ENCODE measurements at places on chromosomes 7 and 10.

- no peak for DNase-seq
Observed at GRCh38 chr7:29866490-29866930, 60.2 kb downstream of the WIPF3 start.

DNA sequence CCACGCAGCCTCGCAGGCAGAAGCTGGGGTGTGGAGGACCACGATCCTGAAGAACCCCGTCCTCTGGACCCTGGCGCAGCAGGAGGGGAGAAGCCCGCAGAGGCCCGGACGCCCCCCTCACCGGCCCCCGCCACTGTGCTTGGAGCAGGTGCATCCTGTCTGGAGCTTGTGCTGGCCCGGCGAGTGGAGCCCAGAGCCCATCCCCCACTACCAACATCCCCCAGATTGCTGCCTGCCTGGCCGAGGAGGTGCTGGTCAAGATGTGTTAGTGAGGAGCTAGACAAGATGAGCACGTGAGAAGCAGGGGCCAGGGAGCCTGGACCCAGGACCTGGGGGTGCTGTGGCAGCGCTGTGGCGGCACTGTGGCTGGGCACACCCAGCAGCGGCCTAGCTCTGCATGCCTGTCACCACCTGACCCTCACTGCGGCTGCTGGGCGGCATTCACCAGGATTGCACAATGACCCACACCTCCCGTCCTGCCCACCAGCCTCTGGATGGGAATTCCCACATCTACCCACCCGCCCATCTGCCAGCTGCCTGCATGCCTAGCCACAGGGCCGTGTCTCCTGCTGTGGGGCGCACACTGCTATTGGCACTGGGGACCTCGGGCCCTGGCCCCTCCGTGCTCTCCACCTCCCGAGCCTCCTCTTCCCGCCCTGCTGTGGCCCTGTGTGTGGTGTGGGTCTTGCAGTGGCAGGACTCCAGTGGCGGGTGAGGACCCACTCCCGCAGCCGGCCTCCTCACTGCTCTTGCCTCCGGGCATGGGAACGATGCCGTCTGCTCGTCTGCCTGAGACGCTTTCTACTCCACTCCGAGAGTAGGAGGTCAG is 11.8 kb downstream of the GPR146 start:
- DNase-seq, result no peak

GRCh38 chr10:84293574-84294016 is 34.8 kb upstream of the CCSER2 start:
- no peak for DNase-seq

DNA sequence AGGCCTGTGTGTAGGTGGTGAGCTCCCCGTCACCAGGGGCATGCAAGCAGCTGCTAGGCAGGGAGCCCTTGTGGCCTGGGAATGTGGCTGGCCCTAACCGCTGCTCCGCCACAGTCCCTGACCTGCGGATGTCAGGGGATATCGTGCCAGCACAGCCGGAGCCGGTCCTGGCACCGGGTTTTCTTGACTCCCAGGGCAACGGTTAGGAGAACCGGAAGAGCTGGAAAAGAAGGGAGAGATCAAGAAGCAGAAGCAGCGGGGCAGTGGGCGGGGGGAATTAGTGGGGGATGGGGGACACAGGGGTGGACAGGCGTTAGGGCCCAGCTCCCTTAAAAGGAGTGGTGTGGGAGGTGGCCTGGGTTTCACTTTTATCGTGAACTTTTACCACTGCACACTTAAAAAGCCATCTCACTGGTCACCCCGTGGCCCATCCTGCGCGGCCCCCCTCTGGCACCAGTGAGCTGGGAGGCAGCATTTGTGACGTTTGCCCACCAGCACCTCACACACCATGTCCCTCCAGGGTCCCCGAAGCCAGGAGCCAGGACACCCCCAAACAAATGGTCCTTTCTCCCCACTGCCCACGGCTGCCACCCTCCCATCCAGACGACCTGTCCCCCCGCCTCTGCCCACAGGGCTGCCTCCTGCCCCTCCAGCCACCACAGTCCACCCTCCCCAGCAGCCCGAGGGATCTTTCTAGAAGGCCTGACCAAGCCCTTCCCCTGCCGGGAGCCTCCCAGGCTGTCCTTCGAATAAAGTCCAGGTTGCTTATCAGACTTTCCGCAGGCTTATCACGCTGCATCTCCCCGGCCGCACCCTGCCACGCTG is 1.8 kb upstream of the MICALL2 start:
- DNase-seq, result no peak

DNA sequence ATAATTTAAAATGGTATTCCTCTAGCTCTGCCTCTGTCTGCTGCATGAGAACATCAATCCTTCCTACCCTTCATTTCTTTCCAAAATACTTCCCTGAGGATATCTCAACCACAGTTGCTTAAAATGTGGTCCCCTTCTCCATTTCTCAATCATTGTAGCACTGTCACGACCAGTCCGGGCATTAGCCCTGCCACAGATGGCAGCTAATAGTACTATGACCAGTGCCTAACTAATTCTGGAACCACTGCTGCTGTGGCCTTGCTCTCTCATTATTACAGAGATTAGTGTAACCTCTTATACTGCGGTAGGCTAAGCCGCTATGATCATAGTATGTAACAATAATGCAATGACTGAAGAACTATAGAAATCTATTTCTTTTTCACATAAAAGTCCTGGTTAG is 66.0 kb downstream of the REEP3 start:
- no peak for DNase-seq

DNA sequence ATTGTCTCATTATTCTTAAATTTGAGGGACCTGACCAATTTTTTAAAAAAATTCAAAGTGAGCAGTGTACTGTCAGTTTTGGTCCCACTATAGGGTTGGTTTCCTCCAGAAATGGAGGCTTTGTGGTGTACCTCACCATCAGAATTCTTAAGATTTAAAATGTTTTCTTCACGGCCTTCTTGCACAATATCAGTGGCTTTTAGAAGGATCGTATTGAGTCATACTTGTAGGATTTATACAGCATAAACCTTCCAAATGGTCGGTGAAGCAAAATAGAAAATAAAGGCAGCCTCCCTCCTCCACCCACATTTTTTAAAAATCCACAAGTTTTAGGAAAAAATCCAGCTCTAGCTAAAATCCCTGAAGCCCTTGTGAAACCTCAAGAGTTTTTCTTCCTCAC is 126.4 kb downstream of the RNLS start:
- DNase-seq, result no peak

- no peak for DNase-seq
Observed at GRCh38 chr10:130335336-130335735, 199.1 kb downstream of the GLRX3 start.

DNA sequence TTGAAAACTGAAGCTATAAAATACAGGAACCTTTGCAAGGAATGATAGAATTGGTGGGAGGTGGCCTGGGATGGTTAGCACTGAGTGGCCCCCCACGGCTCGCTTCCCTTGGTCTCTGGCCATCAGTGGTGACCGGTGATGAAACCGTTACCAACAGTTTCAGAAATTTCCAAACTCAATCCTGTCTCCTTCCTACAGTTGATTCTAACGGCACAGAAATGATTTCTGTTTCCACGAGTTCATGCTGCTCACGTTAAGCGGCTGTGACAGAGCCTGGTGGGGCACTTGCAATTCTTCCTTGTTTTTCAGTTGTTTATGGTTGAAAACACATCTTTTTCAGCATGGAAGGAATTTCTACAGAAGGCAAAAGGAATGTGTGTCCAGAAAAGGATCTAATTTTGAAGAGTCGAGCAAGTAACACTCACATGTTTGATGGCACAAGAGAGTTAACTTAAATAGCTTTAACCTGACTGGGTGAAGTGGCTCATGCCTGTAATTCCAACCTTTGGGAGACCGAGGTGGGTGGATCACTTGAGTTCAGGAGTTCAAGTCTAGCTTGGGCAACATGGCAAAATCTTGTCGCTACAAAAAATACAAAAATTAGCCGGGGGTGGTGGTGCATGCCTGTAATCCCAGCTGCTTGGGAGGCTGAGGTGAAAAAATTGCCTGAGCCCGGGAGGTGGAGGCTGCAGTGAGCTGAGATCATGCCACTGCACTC is 100.1 kb downstream of the DNAJB6 start:
- DNase-seq, result no peak

DNA sequence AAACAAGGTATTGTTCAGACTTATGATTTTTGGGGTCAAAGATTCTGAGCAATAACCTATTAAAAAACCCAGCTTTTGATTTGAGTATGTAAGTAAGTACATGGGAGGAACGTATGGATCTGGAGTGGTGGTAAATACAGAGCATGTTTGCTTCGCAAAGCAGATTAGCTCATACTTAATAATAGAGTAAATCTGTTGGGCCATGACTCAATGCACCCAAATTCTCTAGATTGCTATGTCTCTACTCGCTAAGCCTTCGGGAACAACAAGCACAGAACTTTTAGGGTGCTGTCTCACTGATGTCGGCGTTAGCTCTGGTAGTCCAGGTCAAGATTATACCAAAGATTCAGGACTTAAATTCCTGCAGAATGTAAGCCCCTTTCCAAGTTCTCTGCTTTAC is 807 bp upstream of the MINPP1 start:
- DNase-seq, result no peak

DNA sequence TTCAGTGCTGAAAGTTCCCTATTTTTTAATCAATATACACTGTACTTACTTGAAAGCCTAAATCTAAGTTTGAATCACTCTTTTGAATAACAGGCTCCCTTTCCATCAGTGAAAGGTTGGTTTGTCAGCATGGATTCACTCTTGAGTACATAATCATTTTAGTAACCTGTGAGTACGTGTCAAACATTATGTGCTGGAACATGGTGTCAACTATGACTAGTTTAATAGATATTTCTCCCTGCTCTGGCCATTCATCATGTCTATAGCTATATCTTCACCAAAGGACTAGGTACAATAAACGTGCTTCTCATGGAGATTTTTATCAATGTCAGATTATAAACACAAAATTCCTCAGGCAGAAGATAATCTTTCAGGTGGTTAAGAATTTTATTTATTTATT is 61.7 kb upstream of the MDFIC start:
- DNase-seq, result no peak

DNA sequence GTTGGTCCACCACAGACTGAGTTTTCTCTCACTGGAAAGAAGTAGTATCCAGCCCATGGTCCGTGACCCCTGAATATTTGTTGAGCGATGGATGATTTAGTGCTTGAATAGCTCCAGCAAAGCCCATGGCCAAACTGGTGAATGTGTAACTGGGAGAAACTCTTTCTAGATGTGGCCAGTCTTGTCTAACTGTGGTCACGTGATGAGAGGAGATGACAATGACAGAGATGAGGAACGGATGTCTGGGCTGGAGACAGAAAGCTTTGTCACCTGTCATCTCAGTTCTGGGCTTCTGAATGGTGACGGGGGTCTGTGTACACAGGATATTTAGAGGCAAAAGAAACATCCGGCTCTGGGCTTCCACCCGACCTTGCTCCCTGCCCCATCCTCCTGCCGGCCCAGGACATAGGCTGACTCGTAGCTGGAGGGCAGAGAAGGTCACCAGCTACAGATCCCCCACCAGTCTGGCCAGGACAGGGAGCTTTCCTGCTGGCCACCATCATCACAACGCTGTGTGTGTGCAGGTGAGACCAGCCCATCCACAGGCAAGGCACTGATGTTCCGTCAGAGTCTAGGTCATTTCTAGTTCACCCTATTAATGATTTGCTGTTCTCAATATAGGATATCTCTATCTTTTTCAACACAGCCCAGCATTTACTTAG is 152.5 kb upstream of the TNS3 start:
- DNase-seq, result no peak

DNA sequence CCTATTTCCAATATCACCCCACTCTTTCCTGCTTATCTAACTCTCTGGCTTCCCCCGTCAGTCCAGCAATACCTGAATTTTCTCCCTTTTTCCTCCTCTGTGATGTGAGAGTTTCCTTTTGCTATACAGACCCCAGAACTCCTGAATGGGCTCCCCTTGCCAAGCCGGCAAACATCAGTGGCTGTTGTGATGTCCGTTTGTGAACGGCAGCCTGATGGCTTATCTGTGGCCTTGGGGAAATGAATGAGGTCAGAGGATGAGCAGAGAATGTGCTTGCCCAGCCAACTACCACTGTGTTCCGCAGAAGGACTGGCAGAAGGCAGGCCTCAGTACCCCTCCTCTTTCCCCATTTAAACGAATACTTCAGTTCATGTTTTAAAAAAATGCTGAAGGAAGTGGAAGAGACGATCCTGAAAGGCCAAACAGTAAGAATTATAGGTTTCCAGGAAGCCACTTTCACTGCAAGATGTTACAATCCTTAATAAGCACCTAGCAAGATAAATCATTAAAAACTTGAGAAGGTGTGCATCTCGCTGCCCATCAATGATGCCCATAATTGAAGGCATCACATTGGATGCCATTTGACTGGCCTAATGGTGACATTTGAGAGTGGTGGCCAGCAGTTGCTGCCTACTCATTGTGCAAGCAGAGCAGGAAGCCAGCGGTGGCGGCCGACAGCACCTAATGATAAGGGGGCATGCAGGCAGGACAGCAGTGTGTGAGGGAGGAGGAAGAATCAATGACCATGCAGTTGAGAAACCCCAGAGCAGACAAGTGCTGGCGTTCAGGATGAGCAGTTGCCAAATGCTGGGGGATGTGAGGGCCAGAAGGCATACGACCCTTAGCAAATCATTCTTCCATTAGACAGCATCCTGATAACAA is 31.5 kb downstream of the SLC18A2 start:
- DNase-seq, result no peak

- DNase-seq, result no peak
Observed at GRCh38 chr10:112442063-112442462, 4.7 kb downstream of the ZDHHC6 start.

DNA sequence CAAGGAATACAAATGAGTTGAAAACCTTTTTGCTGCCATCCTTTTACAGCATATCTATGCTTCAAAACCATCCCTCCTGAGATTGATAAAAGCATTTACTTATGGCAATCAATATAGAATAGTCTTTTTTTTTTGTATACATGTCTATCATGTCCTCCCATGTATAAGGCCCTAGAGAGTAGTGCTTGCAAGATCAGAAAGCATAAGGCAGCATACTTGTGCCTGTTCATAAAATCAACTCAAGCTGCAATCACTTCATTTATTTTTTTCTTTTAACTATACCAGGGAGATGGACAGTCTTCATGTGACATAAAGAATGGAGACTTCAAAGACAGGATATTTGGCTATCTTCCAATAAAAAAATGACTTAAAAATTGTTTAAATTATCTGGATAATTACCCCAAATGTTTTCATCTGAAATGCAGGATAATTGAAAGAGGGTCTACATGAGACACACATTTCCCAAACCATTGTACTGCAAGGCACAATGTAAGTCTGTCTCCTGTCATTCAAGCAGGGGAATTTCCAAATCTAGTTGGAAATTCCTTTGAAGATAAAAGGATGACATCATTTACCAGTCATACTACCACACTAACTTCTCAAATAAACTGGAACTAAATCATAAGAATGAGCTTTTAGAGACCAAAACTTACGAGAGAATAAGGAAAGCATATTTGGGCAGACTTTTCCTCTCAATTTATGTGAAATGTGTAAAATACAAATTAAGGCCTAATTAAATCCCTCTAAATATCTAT is 22.5 kb downstream of the LRRN3 start:
- no peak for DNase-seq

DNA sequence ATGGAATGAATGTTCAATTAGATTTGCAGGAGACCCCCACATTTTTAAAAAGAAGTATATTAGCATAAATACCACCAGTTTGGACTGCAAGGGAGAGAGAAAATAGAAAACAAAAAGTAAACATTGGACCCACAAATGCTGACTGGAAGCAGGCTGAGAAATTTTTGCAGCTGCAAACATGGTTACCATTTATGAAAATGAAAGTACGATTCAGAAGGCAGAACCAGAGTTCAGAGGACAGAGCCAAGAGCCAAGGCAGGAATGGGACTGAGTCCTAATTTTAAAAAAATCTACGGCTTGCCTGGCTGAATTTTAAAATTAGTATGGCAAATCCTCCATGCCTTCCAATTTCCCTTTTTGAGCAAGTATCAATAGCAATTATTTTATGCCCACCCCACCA is 74.6 kb upstream of the NPS start:
- DNase-seq, result no peak

- no peak for DNase-seq
Observed at GRCh38 chr10:74418285-74418872, 267.4 kb downstream of the ADK start.

All from stimulated activated CD4-positive, alpha-beta T cell treated with anti-CD3 and anti-CD28 coated beads, Interleukin-15, amount 100 ng/mL, for 48 hours (primary cell).